Right renal pelvis (tissue), 4 donors: ENCODE measurements at places on chromosomes 2 and 18.

- no peak for DNase-seq
Observed at GRCh38 chr2:11748861-11749645, 2.6 kb downstream of the LPIN1 start.

- no peak for DNase-seq
Observed at GRCh38 chr2:104932243-104932642, 78.3 kb downstream of the POU3F3 start.

DNA sequence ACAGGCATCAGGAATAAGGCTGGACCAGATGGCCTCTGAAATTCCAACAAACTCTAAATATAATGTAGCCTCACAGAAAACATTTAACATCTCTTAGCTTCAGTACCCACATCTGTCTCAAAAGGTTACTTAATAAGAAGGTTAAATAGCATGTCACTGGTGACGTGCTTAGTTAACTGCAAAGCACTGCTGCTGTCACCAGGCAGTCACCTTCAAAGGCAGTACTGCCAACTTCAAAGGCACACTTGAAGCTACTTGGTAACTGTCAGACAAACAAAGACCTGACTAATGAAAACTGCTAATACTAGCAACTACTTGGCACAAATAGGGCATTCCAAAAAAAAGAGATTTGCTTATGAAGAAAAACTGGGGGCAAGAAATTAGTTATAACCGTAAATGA, 36.2 kb downstream of the EPG5 start:
- no peak for DNase-seq

DNA sequence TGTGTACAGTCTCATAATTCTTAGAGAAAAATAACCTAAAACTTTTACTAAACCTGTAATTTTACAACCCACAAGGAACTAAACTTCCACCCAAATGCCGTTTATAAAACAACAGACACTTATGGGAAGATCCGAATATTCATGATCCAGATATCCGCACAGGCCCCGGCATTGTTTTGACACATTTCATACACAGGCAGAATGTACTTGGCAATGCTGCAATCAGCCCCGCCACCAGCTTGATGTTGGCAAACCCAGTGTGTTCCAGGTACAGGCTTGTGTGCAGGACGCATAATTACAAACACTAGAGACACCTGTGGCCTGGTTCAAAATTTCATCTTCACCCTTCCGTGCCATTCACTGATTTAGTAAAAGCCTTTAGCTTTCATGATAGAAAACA, 393.0 kb upstream of the SALL3 start:
- DNase-seq: no peak

- no peak for DNase-seq
Observed at GRCh38 chr2:18837240-18837639, 247.9 kb upstream of the NT5C1B start.

DNA sequence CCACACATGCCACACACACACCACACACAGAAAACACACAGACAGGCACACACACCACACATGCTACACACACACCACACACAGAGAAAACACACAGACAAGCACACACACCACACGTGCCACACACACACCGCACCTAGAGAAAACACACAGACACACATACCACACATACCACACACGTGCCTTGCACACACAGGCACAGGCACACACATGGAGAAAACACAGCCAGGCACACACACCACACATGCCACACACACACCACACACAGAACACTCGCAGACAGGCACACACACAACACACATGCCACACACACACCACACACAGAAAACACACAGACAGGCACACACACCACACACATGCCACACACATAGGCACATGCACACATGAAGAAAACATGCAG, 242.1 kb upstream of the MYT1L start:
- DNase-seq: no peak

DNA sequence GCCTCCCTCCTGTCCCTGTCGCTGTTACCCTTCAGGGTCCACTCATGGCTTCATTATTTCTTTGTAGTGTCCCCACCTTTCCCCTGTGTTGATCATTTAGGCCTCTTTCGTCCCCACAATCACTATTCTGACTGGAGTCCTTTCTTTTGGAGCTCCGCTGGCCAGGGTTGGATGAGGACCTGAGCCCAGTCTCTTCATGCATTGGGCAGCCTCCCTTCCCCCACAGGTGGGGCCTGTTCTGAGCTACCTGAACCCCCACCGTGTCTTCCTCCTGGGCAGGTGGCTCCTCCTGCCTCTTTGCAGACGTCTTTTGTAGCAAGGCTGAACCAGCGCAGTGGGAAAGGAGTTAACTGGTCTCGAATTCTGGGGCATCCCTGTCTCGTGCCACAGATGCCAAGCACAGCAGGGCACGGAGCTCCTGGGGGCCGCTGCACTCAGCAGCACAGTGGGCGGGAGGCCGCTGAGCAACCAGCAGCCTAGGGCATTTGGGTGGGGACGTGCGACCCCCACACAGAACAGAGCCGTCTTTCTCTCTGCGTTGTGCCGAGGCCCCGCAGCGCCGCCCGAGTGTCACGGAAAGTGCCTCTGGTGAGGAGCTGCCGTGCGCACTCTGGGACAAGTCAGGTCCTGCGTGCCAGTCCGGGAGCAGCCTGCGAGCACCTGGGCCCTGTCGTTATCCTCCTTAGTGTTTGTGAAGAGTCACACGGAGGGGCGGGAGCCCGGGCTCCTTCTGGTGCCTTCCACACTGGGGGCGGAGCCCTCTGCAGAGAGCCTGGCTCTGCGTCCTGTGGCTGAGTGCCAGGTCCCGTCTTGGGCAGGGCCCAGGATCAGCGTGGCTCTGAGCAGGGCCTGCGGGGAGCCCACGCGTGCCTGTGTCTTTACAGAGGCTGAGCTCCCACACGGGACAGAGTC, 130.1 kb downstream of the NFATC1 start:
- DNase-seq: no peak

DNA sequence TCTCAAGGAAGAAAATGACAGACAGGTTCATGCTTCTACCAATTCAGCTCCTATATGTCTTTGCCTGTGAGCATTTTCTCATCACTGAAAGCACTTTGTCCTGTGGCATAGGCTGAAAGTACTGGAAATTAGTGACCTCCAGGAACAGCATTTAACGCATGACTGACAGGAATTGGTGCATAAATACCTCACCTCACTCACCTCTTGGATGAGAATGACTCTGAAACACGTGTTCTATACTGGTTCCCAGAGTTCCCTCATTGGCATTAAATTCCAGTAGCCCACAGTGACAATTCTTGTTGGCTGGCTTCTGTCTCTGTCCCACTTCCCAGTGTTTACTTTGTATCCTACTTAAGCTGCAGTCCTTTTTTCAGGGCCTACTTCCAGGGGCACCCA, 83.4 kb upstream of the MAPRE2 start:
- no peak for DNase-seq

DNA sequence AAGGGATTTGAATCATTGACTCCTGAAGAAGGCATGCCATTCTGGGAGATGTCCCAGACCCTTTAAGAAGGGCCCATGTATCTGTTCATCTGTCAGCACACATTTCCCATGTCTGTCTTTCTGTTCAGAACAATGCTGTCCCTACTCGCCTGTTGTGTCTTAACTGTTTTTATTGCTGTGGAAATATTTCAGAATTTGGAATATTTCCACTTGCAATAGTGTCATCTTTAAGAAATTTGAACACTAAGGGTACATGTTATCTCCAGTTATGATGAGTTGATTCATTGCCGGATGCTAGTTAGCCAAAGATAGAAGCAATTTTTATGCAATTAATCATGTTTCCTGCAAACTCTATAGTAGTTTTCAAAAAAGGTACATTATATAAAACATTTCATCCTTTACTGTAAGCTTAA, 36.9 kb upstream of the NT5C1B start:
- no peak for DNase-seq

GRCh38 chr2:171109571-171109970, 51.1 kb downstream of the TLK1 start:
- DNase-seq: no peak

DNA sequence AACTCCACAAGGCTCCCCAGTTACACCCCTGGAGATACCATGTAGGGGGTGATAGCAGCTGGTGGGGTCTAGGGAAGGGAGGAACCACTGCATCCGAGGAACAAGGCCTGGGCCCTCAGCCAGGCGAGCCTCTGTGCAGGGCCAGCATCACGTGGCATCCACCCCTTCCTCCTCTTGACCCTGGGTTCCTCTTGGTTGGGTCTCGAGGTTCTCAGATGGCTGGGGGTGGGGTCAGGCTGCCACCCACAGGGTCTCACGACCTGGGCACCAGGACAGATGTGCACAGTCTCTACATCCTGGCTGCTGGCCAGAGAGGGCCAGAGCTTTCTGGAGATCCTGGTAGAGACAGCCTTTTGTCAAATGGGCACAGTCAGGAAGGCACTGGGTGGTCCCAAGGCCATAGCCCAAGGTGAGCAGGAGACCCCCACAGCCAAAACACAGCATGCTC, 10.4 kb downstream of the HS6ST1 start:
- no peak for DNase-seq

- DNase-seq: no peak
Observed at GRCh38 chr2:203789618-203790017, 78.0 kb upstream of the CTLA4 start.
